ENCODE measurements at places on chromosomes 5 and 9.

DNA sequence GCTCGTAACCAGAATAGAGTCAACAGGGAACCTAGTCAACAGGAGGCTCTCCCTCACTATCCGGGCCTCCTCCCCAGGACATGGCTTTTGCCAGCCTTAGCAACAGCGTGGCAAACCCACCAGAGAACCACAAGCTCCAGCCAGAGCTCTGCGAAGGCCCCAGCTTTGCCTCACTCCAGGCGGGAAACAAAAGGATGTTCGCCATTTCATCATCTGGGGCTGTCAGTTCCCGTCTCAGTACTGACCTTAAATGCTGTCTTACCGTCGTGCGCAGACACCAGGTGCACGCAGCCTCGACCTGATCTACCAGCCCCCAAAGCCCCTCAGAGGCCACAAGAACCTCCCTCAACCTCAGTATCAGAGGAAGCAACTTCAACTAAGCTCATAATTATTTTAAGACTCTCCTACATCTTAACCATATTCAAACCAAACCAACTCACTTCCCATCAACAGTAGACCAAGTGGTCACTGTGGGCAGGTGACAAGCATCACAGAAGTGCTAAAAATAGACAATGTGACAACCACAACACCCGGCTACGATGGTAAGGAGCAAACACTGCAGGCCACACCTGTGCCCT is 71.4 kb downstream of the SEMA4D start:
- peak; percentile 61 for DNase-seq

- DNase-seq = no peak
Measured at GRCh38 chr5:169641253-169641652, 4.2 kb downstream of the DOCK2 start.

- DNase-seq = no peak
Measured at GRCh38 chr9:31034311-31034710, 1350.1 kb upstream of the ACO1 start.

DNA sequence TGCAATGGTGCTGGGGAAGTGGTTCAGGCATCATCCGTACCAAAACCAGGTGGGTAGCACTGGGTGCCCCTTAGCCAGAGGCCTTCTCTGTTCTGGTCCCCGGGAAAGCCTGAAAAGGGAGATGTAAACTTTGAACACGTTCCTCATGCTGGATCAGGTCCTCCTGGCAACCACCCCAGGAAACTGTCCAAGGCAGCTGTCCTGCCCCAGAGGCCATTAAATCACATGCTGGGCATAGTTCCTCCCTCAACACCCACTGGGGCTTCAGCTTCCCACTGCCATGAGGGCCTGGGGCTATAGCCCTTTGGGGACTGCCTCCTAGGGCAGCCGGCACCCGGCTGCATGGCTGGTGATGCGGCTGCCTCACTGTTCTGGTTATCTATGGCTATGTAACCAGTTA is 228.9 kb upstream of the MVB12B start:
- no peak for DNase-seq

- peak; percentile 79 for DNase-seq
Measured at GRCh38 chr9:131273856-131274673, 2.2 kb downstream of the FAM78A start.

- DNase-seq = no peak
Measured at GRCh38 chr9:1216532-1216931, 166.4 kb downstream of the DMRT2 start.

DNA sequence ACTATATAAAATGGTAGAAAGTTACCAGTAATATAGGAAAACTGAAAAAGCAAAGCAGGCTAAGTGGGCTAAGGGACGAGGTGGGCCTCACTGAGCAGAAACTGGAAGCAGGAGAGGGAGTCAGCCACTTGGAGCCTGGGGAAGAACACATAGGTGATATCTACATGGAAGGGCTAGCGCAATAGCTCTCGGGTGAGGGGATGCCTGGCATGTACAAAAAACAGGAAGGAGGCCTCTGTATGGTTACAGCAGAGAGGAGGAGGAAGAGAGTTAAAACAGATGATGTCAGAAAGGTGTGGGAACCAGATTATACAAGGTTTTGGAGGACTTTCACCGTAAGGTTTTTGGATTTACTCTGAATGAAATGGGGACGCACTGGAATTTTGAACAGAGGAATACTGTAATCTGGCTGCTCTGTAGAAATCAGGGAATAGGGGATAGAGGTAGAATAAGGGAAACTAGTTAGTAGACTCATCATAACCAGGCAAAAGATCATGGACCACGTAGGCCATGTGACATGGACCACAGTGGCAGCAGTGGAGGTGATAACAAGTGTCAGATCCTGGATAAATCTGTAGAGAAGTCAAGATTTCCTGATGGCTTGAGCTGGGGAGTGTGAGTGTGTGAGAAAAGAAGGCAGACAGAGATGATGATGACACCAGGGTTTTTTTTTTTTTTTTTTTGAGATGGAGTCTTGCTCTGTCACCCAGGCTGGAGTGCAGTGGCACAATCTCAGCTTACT is 52.5 kb downstream of the FNBP1 start:
- DNase-seq = peak; percentile 55

GRCh38 chr9:38101423-38101822 is 32.4 kb upstream of the SHB start:
- DNase-seq = no peak
